GM19239 (cell line): ENCODE measurements at places on chromosomes 16 and 17.

GRCh38 chr16:68234188-68235107 is 1.5 kb downstream of the ESRP2 start:
- DNase-seq: no peak

DNA sequence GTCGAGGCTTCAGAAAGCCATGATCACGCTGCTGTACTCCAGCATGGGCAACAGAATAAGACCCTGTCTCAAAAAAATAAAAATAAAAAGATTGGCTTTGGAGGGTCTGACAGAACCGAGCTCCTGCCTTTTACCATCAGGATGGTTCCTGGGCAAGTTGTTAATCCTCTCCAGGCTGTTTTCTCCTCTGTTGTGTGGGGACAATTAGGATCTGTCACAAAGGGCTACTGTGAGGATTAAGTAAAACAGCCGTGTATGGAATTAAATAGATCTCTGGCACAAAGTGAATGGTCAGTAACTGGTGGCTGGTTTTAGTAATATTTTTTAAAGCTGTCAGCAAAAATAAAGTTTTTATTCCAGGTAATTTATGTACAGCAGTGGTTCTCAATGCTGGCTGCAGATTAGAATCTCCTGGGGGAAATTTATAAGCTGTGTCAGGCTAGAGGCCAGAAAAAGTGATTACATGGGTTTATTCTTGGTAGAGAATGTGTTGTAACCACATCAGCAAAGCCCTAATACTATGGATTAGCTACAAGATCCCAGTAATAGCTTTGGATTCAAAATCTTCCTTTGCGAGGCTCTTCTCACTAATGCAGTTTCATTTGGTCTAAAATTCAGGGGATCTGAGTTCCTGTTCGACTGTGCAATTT is 47.2 kb downstream of the GPRC5B start:
- no peak for DNase-seq

GRCh38 chr17:56914581-56915273 is 878 bp upstream of the TRIM25 start:
- DNase-seq: no peak

GRCh38 chr17:39132192-39132610 is 19.2 kb downstream of the PLXDC1 start:
- DNase-seq: no peak

GRCh38 chr16:88310796-88311605 is 71.8 kb upstream of the ZNF469 start:
- DNase-seq: no peak

DNA sequence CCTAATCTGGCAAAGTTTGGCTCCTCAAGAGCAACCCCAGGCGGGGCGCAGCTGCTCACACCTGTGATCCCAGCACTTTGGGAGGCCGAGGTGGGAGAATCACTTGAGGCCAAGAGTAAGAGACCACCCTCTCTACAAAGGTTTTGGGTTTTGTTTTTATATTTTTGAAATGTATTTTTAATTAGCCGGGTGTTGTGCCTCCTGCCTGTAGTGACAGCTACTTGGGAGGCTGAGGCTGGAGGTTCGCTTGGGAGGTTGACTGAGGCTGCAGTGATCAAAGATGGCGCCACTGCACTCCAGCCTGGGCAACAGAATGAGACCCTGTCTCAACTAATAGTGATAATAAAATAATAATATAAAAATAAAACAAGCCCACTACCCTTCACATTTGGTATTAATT is 756 bp upstream of the USP7 start:
- DNase-seq: no peak

- DNase-seq: no peak
Measured at GRCh38 chr16:73527187-73527586, 479.3 kb upstream of the ZFHX3 start.

DNA sequence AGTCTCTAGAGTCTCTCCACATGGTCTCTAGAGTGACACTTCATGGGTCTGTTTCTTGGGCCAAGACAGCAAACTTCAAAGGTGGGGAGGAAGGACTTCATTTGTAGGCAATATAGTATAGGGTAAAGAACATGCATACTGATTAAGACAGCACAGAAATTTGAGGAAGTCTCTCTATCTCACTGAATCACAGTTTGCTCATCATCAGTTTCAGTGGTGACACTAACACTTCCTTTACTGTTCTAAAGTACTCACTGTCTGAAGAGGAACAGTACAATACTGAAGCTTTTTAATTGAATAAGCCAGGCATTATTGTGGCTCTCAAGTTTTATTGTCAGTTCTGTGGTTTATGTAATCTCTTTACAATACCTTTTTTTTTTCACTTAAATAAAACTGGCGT is 656.4 kb upstream of the CDH8 start:
- no peak for DNase-seq

DNA sequence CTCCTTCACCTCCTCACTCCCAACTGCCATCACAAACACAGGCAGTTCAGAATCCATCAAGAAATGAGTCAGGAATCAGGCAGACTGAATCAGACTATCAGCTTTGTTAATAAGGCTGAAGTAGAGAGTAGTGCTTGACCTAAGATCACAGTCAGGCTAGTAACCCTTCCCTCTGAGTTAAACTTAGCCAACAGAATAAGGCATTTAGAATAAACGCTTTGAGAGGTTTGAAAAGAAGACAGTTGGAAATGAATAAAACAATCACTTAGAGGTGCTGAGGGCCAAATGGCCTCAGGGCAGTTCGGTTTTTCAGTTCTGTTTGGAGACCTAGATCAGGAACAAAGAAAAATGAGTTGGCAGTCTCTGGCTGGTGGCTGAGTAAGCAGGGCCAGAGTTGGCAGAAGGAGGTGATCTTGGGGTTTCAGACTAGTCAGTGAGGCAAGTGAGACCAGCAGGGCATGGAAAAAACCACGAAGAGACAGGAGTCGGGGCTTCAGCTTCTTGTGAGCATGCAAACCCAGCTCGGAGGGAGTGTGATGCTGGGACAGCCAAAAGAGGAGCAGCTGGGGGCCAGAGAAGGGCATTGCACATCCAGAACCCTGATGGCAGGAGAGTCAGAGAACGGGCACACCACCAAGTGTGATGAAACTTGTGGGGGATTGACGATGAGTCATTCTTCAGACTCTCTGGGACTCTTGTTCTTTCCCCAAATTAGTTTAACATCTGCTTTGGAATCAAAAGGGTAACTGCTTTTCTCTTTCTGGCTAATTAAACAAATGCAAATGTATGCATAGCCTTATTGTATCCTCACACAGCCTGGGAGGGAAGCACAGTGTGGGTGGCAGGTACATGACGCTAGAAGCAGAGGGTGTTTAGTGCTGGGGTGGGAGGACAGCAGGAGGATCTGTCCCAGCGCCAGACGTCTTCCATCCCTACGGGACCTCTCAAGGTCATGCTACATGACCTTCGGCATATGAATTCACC is 54.8 kb downstream of the SPECC1 start:
- no peak for DNase-seq

DNA sequence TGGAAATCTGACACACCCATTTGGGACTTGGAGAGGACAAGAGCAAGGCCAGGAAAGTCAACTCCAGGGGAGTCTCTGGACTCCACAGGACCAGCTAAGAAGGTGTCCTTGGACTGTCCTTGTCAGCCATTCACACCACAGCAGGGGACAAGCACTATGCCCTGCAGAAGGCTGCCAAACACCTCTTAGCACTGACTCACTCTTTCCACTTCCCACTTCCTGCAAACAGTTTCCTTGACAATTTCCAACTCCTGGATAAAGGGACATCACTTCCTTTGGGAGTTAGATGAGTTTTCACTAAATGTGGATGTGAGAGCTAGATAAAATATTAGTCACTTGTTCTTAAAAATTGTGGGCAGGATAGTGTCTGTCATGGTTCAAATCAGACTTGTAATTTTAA is 37.8 kb upstream of the BCAR1 start:
- DNase-seq: no peak

DNA sequence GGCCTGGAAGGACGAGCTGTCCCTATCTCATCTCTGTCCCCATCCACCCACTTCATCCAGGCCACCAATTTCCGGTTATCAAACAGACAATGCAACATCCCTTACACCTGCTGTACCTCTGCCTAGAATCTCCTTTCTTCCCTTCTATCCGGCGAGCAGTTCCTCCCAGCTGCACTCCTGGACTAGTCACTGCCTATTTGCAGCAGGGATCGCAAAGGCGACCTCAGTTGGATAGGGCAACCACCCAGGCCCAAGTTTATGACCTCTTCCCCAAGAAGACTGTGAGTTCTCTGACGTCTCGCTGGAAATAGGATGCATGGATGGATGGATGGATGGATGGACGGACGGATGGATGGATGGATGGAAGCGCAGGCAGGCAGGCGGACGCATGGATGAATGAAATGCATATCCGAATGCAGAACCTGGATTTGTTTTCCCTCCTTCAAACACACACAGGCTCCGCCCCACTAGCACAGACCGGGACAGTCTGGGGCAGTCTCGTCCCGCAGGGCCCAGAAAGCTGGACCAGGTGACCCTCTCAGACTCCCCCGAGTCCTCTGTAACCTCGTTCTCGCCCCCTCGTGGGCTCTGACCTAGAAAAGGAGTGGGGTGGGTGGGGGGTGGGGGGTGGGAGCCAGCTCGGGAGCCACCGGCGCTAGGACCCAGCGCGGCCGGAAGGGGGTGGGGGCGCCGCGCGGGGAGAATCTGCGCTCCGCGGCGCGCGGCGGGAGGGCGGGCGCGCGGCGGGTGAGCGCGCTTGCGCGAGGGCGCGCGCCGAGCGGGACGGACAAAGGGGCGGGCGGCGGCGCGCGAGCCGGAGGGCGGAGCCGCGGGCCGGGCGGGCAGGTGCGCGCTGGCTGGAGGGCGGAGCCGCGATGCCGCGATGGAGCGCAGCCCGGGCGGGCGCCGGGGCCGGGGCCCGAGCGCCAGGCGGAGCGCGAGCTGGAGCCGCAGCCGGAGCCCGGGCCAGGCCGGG is at the start of gene SBK1:
Gene SBK1, plus strand, starts transcription at position 875 of the 976 bp plus-strand sequence. CDS start 24,867 bp downstream, outside the sequence.
- peak; percentile 99 for DNase-seq

- DNase-seq: no peak
Measured at GRCh38 chr16:53058441-53058840, 3.6 kb downstream of the CHD9 start.

DNA sequence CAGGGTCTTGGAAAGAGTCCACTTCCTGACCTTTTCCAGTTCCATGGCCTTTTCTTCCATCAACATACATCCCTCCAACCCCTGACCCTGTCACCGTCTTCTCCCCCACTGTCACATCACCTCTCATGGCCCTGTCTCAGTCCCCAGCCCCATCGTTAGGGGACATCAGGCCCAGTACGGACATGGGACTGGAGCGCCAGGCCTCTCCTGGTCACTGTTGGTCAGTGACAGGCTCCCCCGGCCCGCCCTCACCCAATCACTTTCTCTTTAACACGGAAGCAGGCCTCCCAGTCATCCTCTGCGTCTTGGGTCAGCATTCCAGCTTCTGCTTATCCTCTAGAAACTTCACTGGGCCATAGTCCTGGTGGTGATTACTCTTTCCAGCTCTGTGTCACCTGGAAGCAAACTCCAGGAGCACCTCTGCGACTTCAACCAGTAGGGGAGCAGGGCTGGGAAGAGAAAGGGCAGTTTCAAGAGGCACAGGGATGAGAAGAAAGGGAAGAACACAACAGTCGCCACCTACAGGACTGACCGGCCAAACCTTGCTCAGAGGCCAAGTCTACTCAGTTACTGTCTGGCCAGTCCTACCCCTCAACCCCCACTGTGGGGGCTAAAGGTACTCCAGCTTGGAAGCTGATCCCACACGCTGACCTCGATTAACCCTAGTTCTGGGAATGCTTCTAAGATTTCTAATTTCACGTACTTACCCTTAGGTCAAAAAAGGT is 15.9 kb upstream of the ICAM2 start:
- no peak for DNase-seq

- no peak for DNase-seq
Measured at GRCh38 chr16:31508706-31509195, 560 bp upstream of the RUSF1 start.

DNA sequence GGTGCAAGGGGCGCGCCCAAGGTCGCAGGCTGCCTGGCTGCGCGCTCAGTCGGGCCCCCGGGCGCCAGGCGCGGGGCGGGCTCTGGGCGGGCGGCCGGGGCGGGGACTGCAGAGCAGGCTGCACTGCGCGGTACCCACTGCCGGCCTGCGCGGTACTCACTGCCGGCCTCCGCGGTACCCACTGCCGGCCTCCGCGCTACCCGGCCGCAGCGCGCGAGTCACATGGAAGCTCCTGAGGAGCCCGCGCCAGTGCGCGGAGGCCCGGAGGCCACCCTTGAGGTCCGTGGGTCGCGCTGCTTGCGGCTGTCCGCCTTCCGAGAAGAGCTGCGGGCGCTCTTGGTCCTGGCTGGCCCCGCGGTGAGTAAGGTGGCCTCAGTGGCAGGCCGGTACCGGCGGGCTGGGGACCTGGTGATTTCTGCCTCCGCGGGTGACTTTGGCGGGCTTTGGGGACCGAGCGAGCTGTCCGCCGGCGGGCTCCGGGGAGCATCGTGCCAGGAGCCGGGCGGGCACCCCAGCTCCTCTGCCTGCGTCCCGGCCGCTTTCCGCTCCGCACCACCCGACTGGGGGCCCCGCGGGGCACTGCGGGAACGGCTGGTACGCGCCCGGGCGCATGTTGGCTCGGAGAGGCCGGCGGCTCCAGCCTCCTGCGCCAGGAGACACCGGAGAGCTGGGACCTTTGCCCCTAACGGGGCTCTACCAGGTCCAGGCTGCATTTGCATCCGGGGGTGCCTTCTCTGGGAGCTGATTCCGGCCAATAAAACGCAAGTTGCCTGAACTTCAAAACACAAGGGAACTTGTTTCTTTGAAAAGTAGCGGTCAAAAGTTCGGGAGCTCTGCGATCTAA is at the start of gene SLC47A1:
Gene SLC47A1, plus strand, starts transcription at position 137 of the 844 bp plus-strand sequence. Its CDS starts 86 bp downstream, at position 223.
- no peak for DNase-seq

DNA sequence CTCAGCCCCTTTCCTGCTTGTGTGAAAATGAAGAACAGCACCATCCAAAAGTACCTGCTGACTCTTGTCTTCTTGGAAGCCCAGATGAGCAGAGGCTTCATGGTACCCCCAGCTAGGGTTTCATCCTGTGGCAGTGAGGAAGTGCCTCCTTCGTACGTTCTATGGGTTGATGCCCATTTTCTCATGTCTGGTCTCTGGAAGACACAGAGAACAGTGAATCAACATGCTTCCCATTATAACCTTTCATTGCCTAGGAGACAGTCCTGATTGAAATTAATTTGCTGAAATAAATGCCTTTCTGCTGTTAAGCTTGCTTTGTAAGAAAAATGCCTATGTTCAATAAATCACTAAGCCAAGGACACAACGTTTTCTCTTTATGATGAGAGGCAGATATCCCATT is 36.5 kb downstream of the RCVRN start:
- no peak for DNase-seq

DNA sequence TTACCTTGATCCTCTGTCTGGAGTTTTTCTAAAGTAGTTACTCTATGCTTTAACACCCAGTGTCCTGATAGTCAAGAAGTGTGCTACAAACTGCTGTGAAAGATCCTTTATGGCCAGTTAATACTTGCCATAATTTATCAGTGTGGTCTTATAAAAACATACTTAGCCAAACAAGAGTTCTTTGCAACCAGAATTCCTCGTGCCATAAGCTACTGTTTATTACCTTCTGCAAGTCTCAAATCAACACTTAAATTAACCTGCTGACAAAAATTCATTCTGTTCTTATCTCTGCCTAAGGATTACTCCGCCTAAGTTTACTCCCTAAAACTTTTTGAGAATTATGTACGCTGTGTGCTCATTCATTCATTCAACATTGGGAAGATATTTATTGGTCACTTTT is 22.8 kb downstream of the ZNF75A start:
- no peak for DNase-seq
